ENCODE measurements at places on chromosomes 4 and X. TPM values are rescaled to one million over a fixed set of nuclear protein-coding genes. Genes with fewer than 3 reads are reported as not detected.

The AGTR2 gene
- not detected for total RNA-seq

The FAAH2 gene
- total RNA-seq, result 3.3 TPM

The PNCK gene
- total RNA-seq, result 18.3 TPM

The FABP2 gene
- not detected for total RNA-seq

The NUDT10 gene
- total RNA-seq, result 49.3 TPM

The USP17L26 gene
- total RNA-seq, result not detected

The RPA4 gene
- total RNA-seq, result 0.82 TPM

The CLCN4 gene
- total RNA-seq, result 84.8 TPM

The TRIM75 gene
- total RNA-seq, result not detected

DNA sequence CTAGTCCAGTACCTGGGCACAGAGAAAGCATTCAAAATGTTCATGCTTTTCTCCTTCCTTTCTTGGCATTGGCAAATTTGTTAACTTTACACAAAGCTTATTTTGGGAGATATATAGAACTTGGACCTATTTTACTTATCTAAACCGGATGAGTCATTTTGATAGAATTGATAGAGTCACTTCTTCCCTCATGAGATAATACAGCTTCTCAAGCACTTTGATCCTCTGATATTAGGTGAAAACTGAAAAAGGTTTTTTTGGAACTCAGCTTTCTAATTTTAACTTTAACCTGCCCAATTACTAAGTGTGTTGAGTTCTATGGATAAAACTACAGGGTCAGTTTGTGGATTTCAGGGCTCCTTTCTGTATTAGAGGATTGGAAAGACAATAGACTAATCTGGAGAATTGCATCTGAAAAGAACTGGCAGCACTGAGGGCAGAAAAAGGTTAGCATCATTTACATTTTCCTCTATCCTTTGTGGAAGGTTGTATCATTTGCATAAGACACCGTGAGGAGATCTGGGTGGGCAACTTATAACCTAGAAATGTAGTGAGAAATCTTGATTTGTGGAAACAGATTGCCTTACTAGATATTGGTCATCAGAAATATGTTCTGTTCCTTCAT is 2.4 kb downstream of the WDR44 start:
- no peak for DNase-seq

DNA sequence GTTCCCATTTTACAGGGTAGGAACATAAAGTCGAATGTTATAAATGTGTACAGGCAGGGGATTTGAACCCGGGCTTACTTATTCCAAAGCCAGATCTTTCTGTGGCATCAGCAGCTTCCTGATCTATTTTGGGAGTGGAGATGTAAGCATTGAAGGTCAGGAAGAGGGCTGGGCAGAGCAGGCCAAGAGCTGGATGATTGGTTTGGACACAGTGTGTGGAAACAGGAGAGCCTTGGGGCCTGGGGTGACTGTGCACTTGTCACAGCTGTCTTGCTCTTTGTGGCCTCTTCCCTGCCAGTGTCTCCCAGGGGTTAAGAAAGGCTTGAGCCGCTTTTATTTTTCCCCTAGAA is 127.9 kb upstream of the ENPP6 start:
- DNase-seq, result no peak

DNA sequence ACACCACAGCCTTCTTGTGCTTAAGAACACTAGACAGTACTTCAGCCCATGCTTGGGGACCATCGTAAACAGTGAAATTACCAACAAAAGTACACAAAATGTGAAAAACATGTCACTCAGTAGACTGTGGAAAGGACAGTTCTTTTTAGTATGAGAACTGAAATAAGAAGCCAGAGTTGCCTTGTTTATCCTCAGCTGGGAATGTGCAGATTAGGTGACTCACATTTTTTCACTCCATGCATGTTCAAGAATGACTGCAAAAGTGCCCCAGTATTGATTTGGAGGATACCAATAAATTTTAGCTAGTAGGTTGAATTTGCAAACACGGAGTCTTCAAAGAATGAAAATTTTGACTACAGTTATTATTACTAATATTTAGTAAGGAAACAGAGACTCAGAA is 23.1 kb upstream of the BMP3 start:
- DNase-seq, result no peak

- no peak for DNase-seq
Observed at GRCh38 chr4:186414390-186414789, 141.0 kb downstream of the MTNR1A start.

GRCh38 chrX:68988865-68989264 is 160.0 kb downstream of the EFNB1 start:
- no peak for DNase-seq

- DNase-seq, result no peak
Observed at GRCh38 chrX:40021647-40022046, 76.1 kb downstream of the BCOR start.

GRCh38 chr4:10063544-10064300 is 42.4 kb upstream of the SLC2A9 start:
- DNase-seq, result peak; percentile 64

DNA sequence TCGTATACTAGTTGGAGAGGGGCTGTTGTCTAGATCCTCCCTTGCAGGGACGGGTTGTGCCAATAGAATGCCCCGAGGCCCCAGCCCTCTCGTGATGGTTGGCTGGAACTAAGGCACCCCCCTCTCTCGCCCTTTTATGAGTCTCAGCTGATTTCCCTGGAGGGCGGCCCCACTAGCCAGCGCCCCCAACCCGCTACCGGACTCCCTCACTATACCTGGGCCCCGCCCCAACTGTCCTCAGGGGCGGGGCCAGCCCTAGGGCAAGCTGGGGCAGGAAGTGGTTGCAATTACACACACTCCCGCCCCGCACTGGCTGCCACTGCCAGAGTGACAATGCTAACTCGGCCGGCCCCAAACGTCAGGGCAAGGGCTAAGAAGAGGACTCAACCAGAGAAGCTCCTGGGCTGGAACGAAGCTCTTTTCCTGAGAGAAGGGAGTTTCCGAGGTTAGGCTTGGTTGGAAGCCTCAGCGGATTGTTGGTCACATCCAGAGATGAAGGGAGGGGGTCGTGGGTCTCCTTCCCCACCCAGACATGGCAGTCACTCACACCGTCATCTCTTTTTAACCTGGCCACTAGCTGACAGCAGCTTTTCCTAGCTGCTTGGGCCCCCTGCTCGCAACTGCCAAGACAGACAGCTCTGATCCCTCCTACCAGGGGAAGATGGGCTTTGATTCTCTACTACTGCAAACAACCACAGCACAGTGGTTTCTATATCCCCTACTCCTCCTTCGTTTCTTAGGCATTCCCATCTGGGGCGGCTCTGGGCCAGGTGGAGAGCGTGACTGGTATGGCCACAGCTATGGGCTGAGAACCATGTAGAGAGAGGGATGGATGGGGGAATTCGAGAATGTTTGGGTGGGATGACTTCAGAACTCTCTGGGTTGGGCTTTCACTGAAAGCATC is 21.0 kb upstream of the BCORL1 start:
- DNase-seq, result no peak

- no peak for DNase-seq
Observed at GRCh38 chrX:38879631-38880220, 78.5 kb downstream of the MID1IP1 start.

DNA sequence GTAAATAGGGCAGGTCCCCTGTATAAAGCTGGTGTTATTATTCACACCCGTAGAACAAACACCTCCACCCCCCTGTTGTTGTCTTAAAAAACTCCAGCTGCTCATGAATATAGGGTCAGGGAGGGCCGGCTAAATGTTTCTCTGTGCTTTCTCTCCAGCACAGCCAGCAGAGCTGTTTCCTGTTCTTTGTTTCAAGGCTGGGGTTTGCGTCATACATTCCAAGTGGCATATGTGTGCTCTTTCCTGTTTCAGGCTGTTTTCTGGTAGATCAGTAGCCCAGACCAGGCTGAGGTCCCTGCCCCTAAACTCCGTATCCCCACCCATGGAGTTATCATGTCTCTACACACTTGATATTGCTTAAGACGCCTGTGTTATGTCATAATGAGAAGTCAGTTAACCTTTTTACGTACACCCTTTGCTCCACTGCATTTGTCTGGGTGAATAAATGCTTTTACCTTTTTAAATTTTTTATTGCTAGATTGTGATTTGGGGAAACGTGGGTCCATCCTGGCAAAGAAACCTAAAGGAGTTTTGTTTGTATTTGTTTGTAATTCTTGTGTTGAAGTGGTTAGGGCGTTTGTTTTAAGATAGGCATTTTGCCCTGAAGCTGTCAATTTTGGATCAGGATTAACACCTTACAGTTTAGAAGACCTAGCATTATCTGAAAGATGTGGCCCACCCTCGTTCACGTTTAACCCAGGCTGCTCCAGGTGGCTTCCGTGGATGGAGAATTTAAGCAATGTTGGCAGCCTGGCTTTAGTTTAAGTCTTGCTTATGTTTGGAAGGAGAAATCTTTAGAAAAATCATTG is 3.3 kb downstream of the KLF3 start:
- peak; percentile 69 for DNase-seq

- no peak for DNase-seq
Observed at GRCh38 chr4:70994387-70995099, 1.1 kb downstream of the DCK start.

- DNase-seq, result no peak
Observed at GRCh38 chr4:24991015-24991414, 39.7 kb downstream of the LGI2 start.

DNA sequence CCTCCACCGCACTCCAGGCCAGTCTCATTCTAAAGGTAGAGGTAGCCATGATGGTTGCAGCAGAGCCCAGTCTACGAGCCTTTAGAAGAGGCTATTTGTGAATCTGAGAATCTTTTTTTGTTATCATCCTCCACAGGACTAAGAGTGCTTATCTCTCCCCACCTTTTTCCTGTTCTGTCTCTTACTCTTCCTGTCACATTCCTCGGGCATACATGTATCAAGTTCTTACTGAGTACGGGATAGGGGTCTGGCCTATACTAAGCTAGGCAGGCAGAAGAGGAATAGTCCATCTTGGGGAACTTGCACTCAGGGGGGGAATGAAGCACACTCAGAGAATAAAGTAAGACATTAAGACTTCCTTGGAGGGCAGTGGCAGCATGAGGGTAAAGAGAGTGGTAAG is 25.7 kb downstream of the LAS1L start:
- DNase-seq, result no peak

- no peak for DNase-seq
Observed at GRCh38 chrX:130212371-130212770, 40.6 kb downstream of the RAB33A start.

DNA sequence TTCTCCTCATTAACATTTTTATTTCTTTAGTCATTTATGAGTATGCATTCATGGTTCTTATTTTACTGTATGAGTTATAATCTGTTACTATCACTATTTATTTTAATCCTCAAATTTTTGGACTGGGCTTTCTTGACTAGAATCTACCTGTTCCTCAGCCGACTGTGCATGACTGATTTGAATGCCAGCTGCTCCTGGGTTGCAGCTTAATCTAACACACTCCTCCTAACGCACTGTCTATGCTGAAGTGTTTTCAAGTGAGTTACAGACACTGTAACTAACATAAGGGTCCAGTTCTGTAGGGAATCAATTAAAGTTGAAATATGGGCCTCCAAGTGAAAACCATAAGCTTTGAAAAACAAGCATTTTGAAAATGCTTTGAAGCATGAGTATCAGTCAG is 137.4 kb upstream of the ARSJ start:
- DNase-seq, result no peak

DNA sequence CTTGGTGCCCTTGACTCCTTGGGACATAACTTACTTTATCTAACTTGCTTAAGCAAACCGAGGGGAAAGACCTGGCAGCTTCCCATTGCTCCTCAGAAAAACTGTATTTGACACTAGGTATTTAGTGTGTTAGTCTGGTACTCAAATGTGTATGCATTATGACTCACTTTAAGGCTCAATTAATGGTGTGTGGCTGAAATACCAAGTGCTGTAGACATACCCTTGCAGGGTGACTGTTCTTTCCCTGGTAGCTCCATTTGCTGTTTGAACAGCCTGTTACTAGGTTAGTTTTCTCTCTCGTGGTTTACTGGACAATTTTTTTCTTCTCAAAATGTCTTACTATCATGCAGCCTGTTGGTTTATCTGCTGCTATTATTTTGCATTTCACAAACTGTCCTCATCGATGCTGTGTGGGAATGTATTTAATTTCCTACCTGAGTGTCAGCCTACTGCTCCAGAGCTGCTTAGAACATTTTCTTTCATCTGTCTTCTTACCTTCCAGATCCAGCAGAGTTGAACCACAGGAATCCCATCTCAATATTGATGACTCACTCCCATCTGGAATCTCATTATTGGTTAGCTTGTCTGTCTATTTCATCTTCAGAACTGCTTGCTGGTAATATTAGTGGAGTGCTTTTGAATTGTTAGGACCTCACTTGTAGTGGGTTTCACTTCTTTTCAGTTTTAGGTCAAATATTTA is 158.0 kb upstream of the FAT1 start:
- no peak for DNase-seq

- DNase-seq, result no peak
Observed at GRCh38 chr4:189597341-189597740, 343.3 kb upstream of the FRG1 start.

- no peak for DNase-seq
Observed at GRCh38 chr4:35038845-35039244, 1205.5 kb downstream of the ARAP2 start.

DNA sequence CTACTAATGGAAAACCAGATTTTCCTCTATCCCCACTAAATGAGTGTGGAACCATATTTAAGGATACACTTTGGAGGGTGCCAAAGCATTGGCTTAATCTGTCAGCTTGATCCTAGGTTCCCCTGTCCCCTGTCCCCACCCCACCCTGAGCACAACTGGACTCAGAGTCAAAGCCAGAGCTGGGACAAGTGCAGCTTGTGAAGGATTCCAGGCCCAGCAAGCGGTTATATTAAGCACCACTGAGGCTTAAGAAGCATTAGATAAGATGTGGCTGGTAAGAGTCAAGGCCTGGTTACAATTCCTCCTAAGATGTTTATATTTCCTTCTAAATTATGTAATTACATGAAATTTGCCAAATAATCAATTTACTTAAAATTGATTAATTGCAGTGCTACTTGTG is 350.0 kb upstream of the GATB start:
- no peak for DNase-seq

DNA sequence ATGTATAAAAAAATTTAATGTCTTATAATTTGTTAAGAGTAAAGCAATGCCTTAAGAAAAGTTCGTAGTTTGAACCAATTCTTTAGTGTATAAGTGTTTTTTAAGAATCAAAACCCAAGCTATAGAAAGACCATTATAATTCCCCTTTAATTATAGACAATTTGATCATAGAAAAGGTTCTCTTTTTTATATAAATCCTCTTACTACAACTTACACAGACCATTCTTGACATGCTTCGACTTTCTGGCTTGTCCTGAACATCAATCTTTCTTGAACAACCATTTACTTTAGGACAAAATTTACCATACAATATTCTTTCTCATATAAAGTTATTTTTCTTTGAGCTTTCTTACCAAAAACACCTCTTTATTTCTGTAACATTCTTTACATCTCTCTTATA is 330.5 kb upstream of the SPANXN1 start:
- no peak for DNase-seq
